ENCODE measurements at places on chromosomes 7 and 10.

DNA sequence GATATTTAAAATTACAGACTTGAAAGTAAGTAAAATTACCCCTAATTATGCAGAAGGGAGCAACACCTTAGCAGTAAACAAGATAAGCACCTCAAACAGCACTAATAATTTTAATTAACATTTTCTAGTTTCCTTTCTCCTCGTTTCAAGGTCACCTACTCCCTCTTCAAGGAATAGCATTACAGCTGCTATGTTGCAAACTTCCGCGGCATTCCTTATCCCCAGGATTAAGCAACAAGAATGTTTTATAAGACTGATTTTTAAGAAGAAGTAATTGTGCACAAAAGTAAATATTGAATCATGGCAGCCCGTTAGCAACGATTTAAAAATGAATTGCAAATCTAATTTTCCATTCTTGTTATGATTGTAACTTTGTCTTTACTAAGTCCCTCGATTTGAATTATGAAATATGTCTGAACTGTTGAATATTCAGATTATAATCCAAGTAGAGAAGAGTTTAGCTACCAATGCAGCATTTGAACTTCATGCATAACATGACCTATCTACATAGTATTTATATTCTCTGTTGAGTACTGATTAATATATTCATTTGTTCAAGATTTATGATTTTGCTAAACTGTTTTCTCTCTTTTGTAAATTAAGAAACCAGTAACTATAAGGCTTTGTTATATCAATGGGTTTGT, 593.5 kb upstream of the MGMT start:
- no peak for DNase-seq

DNA sequence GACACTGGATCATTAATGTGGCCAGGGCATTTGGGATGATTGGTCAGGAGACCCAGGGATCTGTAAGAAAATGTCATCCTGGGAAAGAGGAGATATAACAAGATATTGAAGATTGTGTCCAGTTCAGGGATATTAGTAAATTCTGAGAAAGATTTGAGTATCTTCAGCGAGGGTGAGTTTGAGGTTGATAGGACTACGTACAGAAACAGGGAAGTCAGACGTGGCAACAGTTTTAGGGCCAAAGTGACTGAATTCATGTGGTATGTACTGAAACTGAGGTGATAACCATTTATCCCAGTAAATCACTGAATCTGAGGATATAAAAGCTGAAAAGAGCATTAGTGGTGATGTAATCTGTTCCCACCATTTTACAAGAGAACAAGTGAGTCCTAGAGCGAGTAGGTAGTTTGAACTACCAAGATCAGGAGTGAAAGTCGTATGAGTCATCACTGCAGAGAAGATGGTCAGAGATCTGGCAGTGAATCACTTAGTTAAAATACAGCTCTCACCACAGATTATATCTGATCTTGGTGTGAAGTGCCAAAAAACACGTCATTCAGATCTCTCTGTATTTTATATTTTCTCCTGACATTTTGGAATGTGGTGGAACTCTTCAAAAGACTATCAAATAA, 220.5 kb downstream of the CDK14 start:
- peak; percentile 10 for DNase-seq

- DNase-seq = no peak
These were observed 97.8 kb upstream of the PPP2R2D start for GRCh38 chr10:131802996-131803395.

- DNase-seq = no peak
These were observed 453.9 kb downstream of the PTPRN2 start for GRCh38 chr7:158133515-158134271.

DNA sequence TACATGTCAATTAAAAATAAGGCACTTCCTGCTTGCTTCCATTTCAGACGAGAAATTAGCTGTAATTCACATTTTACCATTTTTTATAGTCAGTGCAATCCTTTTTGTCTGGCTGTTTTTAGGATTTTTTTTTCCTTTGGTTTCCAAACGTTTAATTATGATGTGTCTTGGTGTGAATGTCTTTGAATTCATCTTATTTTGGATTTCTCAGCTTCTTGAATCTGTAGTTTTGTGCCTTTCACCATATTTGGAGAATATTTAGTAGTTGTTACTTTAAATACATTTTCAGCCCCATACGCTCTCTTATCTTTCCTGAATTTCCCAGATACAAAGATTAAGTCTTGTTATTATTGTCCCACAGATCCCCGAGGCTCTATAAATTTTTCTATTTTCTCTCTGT, 2.4 kb upstream of the SCART1 start:
- DNase-seq = no peak

GRCh38 chr7:13945670-13946069, 43.8 kb downstream of the ETV1 start:
- no peak for DNase-seq

GRCh38 chr7:4010923-4011656, 671.0 kb upstream of the FOXK1 start:
- no peak for DNase-seq

DNA sequence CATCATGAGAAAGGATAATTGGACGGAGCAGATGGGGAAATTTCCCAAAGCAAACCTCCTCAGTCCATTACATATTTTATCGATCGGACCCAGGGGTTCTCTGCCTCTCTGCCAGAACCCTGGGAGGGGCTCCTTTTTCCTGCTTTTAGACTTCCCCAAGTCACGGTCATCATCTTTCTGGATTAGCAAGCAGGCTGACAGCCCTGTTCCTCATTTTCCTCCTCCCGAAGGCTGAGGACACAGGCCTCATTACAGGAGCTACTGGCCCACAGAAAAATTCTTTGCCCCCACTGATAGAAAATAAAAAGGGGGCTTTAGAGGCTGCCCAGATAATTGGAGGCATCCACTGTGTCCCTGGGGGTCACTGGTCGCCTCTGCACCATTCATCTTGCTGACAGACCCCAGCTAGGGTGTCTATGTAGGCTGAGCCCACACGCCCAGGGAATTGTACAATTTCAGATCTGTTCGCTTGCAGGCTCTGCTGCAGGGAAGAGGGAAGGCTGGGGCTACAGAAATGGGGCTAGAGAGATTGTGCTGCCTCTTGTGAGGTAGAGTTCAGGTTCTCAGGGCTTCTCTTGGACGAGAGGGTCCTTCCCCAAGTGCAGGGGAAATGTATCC, 125.7 kb upstream of the SDK1 start:
- DNase-seq = no peak

DNA sequence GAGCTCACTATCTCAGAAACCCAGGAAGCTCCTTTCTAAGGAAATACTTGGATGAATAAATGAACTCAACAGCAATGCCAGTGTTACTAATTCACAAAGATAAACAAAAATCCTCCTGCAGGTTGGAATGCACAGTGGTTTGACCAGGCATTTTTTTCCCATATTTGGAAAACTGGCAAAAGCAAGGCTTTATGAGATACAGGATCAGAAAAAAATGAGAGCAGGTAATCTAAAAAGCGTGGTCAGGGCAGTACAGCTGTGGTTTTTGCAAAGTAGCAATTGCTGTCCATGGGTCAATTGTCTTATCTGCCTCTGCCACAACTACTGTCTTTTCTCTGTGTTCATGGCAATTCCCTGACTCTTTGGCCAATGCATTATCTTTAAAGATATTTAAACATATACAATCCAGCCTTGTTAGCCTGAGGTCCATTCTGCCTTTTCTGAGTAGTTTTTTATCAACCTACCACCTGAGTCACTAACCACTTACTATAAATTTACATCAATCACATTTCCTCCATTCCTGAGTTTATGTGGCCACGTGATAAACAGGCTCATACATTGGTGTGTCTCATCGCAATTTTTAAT, 564.5 kb upstream of the IGFBP3 start:
- no peak for DNase-seq

GRCh38 chr10:38043516-38043915, 33.0 kb downstream of the ZNF33A start:
- no peak for DNase-seq

DNA sequence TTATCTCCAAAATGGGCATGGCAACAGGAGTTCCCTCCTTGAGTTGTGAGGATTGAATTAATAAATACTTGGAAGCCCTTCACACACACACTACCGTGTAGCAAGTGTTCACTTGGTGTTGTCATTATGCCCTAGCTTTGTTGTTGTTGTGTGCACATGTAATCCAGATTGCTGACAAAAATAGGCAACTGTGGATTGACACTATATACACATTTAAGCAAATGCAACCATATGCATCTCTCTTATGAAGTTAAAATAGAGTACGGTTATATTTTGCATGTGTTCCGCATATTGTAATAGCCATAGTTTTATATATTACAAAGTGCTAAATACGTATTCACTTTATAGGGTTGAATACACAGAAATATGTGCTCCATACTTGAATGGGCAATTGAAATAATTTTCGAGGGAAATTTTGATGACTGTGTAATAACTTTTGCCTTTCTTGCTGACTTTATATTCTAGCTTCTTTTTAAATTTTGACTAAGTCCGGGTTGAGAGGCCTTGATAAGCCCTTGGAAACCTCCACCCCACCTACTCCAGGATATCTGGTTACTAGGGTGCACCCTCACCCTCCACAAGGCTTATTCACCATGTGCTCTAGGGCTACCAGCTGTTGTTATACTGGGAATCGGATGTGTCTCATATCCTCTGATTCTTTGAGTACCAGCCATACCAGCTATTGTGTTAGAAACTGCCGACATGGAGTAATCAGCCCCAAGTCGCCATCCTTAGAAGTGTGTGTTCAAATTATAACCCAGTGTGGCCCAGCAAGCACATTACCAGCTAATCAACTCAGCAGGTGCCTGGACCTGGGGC, 265.0 kb downstream of the CAMK1D start:
- peak; percentile 57 for DNase-seq

DNA sequence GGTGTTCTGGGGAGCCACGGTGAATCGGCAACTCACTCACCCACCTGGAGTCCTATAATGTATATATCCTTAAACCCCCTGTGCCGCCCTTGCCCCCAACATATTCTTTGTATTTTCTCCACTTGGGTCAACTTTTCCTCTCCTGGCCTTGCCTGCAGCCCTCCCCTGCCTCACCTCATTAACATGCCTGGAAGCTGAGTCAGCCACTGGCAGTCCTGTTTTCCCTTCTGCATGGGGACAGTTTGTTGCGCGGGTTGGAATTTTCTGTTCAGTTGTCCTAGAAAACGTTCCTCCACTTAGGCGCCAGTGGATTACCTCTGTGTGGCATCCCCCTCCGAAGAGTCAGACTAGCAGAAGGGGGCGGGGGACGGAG, 97.4 kb downstream of the C10orf105 start:
- DNase-seq = peak; percentile 44

DNA sequence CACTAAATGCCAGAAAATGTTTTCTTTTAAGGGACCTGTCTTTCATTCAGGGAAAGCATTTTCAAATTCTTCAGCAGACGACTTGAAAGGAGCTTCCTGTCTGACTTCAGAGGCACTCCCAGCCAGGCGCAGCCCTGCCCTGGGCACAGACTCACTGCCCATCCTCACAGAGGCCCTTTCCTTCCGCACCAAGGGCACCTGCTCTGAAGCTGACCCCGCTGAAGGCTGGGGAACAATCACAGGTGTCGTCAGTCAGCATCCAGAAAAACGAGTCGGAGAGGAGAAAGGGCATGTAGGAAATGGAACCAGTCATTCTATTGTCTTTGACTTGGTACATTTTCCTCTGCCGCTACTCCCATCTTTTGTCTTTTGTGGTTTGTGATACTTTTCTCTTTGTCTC, 125.3 kb upstream of the PARD3 start:
- no peak for DNase-seq

GRCh38 chr7:44219371-44220045, 18.7 kb downstream of the YKT6 start:
- no peak for DNase-seq

GRCh38 chr10:48931188-48931587, 8.5 kb downstream of the LRRC18 start:
- no peak for DNase-seq

DNA sequence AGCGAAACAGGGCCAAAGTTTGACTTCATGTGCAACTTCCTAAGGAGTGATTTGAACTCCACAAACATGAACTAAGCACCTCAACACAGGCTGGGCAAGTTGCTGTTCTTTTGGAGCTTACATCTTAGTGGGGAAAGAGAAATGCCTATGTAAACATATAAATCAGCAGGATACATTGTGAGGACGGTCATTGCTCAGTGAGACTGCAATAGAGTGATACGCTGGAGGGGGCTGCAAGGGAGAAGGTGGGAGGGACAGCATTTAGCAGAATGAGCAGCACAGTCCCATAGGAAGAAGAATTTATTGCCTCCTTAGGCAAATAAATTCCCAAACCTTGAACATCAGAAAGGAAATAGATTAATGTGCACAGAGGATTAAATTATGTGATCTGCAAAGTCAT, 90.0 kb downstream of the EGFR start:
- DNase-seq = no peak

GRCh38 chr10:98485959-98486358, 39.2 kb upstream of the HPS1 start:
- no peak for DNase-seq

DNA sequence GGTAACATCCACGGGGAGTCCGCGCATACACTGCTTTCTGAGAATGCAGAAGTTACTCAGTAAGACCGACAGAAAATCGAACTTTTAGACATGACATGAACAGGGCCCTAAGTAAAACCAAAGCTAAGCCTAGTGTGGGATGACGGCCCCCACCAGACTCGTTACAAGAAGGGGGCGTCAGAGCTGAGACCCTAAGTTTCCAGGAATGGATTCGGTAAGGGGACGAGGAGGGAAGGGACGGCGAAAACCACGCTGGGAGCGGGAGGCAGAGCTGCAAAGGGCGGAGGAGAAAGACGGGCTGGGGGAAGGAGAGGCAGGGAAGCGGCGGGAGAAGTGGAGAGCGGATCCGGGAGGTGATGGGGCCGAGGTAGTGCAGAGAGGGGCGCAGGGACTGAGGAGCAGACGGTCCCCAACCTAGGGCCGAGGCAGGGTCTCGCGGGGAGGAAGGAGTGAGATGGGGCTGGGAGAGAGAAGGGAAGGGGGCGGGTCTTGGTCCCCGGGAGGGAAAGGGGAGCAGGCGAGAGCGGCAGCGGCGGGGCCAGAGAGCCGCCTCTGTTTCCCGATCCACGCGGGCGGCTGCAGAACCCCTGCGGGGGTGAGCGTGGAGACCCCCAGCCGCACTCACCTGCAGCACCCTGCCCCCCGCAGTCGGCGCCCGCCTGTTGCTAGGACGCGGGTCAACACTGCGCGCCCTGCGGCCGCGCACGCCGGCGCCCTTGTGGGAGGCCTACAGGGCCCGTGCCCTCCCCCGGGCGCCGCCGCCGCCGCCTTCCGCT, 513 bp downstream of the ODAD2 start:
- DNase-seq = no peak

DNA sequence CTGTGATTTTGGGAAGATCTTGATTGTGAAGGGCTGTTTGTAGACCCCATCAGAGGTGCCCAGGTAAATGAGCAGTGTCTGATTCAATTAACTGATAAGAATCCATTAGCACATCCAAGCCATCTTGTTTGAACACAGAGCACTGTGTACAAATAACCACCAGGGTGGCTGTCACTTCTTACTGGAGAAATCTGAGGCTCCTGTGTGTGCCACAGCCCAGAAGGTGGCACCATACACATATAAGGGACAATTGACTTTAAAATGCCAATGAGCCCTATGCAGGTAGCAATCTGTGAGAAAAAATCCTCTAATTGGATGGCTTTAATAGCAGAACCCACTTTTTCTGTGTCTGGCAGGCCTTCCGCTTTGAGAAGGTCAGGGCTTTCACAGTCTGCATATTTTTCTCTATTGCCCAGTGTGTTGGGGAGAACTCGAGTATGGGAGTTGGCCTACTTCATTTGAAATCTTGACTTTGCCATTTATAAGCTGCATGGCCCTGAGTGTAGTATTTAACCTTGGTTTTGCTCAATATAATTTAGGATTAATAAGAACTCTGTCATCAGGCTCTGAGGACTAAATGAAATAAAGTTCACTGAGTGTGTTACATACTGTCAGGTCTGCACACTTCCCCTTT, 517.4 kb downstream of the CCSER2 start:
- no peak for DNase-seq

GRCh38 chr10:31867646-31868045, 61.0 kb downstream of the ARHGAP12 start:
- DNase-seq = no peak
